Activated naive CD4-positive, alpha-beta T cell treated with anti-CD3 and anti-CD28 coated beads for 36 hours (primary cell): ENCODE measurements at places on chromosomes 7 and 10. TPM values are rescaled to one million over a fixed set of nuclear protein-coding genes. Genes with fewer than 3 reads are reported as not detected.

GRCh38 chr10:98382691-98383101 is 32.3 kb downstream of the PYROXD2 start:
- no peaks in the 10 kb centered on the region for H3K4me1 ChIP-seq
- H3K27ac ChIP-seq: no peak overlapping the region
- no peak overlapping the region for H3K4me3 ChIP-seq
- no peak for DNase-seq
- H3K27me3 ChIP-seq: no peaks in the 10 kb centered on the region

DNA sequence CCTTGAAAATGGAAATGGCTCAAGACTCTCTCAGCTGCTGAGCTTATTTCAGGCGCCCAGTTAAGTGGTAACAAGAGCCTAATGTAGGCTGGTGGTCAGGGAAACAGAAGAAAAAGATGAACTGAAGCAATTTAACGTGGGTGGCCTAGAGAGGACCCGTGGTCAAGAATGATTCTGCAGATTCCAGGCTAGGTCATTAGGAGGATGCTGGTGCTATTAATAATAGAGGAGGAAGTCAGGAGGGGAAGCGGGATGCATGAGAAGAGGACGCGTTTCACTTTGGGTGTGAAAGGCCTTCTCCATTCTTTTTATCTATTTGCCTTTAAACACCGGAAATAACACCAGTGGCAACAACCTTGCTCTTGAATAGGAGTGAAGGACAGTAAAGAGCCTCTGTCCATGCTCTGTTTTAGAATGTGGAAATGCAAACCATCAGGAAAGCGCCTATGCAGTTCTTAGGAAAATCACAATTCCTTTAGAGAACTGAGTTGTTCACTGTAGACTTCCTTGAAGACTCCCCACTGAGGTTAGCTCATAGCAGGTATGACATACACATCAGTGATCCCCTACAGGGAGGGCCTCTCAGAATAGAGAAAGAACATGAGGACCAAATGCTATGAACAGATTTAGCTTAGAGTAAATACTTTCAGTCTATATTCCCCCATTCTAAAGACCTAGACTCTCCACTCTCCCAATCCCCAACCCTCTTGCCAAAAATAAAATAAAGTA is 8.6 kb downstream of the LIPA start:
- DNase-seq: no peak
- no peak overlapping the region for H3K4me3 ChIP-seq
- peaks cover 2% of the 10 kb centered on the region for H3K4me1 ChIP-seq

DNA sequence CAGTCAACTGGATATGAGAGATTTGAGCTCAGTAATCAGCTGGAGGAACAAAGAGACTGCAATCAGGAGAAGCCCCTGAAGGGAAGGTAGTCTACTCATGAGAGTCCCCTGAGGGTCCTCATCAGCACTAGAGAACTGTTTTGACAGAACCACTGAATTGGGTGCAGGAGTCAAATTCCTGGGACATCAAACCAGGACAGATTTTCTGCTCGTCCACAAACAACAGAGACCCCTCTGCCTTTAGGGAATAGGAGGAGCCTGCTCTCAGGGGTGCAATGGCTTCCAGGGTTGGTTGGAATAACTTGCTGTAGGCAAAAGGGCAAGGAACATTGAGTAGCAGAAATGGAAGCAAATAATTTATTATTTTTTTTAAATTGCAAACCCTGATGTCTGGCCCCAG is 21.9 kb upstream of the NEUROD6 start:
- DNase-seq: no peak
- no peak overlapping the region for H3K27ac ChIP-seq
- no peaks in the 10 kb centered on the region for H3K27me3 ChIP-seq
- H3K4me1 ChIP-seq: no peaks in the 10 kb centered on the region
- no peaks in the 10 kb centered on the region for H3K36me3 ChIP-seq

- H3K27me3 ChIP-seq: peaks cover 2% of the 10 kb centered on the region
- no peak overlapping the region for H3K27ac ChIP-seq
- no peaks in the 10 kb centered on the region for H3K36me3 ChIP-seq
- H3K4me1 ChIP-seq: peaks cover 2% of the 10 kb centered on the region
- no peak overlapping the region for H3K4me3 ChIP-seq
Observed at GRCh38 chr10:112366992-112367391, 6.9 kb upstream of the ACSL5 start.

DNA sequence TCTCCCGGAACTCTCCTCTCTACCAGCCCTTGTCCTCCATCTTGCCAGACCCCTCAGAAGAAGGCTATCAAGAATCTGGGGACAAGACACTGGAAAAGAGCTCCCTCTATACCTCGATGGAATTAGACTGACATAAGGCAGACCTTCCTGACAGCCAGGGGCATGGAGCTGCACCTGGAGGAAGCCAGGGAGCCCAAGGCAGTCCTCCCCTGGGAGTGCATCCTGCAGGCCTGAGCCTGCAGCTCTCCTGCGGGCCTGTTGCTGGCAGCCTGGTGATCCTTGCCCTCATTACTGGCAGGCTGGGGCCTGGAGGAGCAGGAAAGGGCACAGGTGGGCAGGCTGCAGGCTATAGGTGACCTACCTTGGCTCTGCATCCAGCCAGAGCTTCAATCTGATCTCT is 323.4 kb downstream of the GRID1 start:
- H3K36me3 ChIP-seq: no peaks in the 10 kb centered on the region
- no peak overlapping the region for H3K4me3 ChIP-seq
- no peak for DNase-seq
- H3K27ac ChIP-seq: no peak overlapping the region
- H3K4me1 ChIP-seq: peaks cover 17% of the 10 kb centered on the region

DNA sequence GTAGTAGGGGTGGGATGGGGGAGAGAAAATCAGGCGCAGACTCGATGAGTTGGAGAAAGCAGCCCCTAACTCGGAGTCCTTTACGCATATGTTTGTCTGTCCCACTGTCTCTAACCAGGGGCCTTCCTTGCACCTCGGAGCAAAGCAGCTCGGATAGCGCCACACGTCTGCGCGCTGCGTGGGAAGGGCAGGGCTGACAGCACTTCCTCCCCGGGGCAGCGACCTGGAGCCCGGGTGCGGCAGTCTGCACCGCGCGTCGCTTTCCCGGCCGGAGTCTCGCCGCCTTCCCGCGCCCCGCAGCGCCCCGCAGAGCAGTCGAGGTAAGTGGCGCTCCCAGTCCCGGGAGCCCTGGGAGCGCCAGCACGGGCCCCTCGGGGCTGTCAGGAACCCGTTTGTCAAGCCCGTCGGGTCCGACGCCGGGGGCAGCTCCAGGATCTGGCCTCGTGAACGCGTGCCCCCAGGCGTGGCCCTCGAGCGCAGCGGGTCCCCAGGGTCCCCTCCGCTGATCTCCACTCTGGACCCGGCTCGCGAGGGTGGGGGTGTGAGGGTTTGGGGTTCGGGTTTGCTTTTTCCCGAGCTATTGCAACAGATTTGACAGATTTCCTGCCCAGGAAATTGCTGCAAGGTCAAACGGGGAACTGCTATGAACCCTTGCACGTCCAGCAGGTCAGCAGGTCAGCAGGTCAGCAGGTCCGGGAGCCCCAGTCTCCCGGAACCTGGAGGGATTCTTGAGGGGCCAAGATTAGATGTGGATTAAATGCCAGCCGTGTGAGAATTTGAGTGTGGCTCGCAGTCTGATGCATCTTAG is 597 bp downstream of the APBB1IP start:
- peaks cover 55% of the 10 kb centered on the region for H3K4me1 ChIP-seq
- DNase-seq: peak; percentile 76
- H3K36me3 ChIP-seq: peaks cover 6% of the 10 kb centered on the region
- H3K27me3 ChIP-seq: no peaks in the 10 kb centered on the region

SPDYE8 gene
- total RNA-seq: not detected
